ENCODE measurements at places on chromosomes 13 and 19.

DNA sequence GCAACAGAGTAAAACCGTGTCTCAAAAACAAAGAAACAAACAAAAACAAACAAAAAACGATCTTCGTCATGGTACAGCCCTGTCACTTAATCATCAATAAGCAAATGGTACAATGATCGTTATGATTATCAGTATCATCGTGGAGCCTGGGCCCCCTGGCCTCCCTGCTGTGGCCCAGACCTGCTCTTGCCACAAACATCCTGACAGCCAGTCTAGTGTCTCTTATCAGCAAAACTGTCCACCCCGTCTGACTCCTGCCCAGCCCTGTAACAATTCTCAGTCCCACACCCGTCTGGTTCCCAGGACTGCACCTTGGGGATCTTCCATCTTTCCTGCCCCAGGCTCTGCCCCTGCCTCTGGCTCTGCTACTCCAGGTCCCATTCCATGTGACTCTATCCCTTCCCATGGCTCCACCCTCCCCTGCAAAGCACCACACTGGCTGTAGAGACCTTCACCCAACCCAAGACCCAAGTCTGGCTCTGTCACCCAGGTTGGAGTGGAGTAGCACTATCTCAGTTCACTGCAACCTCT is 5.7 kb downstream of the ZNF653 start:
- DNase-seq: no peak

DNA sequence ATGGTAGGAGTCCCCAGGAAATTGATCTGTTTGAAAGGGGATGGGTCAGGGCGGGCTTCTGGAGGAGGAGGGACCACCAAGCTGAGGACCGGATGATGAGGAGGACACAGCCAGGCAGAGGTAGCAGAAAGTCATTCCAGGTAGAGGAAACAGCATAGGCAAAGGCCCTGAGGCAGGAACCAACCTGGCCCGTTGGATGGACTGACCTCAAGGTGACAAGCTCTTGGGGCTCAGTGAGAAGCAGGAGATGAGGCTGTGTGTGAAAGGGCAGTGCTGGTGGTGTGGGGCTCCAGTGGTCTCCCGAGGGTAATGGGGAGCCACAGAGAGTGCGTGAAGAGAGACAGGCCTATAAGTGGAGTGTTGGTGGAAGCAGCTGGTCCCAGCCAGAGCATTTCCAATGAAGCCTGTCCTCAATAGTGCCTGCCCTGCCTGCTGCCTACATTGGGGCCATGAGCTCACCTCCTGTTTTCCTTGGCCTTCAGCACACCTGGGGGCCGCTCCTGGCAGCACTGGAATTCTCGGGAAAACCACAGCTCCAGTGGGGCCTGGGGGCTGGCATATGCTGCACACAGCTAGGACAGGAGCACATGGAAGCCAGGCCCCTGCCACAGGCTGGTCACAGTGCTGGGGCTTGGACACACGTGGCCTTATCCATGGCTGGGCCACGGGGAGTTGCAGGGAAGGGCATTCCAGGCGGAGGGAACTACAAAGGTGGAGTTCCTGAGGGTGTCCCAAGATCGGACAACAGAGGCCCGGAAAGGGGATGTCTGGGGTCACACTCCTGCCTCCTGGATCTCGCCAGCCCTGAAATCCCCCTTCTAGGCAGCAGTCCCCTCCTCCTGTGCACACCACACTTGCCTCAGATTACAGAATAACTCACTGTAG is 2.3 kb upstream of the COMP start:
- no peak for DNase-seq

- no peak for DNase-seq
Observed at GRCh38 chr19:19347401-19348110, 26.9 kb downstream of the MAU2 start.

DNA sequence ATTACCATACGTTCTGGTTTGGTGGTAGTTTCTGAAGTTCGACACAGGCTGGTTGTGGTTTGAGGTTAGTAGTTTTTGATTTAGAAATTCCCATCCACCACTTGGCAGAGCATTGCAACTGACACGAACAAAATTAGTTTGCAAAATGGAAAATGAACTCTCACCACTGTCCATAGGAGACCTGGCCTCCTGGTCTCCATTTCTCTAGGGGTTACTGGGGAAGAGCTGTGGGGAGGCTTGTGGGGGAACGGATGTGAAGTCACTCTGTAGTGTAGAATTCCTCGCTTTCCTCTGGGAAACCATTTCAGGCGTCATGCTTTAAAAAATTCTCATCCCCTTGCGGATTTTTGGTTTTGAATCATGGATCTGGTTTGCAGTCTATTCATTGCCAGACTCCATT is 321.5 kb upstream of the MAB21L1 start:
- DNase-seq: no peak

GRCh38 chr13:44089452-44089851 is 209.7 kb downstream of the LACC1 start:
- DNase-seq: no peak

DNA sequence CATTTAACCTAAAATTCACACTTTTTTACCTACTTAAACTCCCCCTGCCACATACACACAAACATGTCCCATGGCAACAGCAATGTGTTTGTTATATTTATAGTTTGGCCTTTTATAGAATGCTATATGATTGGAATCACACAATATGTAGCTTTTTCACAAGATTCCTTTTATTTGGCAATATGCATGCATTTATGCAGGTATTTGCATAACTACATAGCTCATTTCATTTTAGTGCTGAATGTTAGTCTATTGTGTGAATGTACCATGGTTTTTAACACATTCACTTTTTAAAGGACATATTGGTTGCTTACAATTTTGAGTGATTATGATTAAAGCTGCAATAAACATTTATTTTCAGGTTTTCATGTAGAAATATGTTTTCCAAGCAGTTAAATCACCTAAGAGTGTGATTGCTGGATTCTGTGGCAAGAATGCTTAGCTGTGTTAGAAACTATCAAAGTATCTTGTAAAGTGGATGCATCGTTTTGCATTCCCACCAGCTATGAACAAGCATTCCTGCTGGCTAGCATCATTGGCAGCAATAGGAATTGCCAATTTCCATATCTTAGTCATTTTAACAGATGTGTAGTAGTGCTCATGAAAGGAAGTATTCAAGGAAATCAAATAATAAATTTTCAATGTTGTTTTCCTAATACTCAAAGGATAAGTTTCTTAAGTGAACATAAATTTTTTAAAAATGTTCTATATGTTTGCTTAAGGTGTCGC is 557.0 kb downstream of the SLITRK1 start:
- DNase-seq: no peak

GRCh38 chr19:40614622-40615411 is 13.6 kb downstream of the LTBP4 start:
- peak; percentile 25 for DNase-seq

DNA sequence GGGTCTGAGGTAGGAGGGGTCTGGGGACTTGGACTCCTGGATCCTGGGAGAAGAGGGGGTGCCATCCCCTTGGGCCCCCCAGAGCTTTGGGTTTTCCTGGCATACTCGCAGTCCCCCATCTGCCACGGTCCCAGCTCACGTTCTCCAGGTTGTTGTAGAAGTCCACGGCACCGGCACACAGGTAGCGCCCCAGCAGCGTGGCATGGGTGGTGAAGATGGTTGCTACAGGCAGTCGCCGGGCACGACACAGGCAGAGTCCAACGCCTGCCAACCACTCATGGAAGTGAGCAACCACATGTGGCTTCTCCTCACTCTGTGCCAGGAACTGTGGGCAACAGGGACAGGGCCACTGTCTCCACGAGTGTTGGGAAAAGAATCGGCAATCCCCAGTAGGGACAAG is 7.4 kb downstream of the GYS1 start:
- no peak for DNase-seq

DNA sequence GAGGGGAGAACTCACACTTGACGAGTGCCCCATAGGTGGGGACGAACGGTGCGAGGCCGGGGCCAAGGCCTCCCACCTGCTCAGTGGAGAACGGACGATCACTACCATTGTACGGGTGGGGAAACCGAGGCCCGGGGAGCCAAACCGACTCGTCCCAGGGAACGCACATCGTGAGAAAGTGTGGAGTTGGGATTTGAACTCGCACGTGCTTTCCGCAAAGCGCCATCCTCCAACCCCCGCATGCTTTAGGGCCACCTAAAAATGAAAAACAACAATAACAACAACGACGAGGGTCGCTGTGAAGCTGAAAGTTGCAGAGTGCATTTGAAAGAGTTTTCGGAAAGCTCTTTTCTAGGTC is 458 bp downstream of the ARHGEF1 start:
- no peak for DNase-seq

DNA sequence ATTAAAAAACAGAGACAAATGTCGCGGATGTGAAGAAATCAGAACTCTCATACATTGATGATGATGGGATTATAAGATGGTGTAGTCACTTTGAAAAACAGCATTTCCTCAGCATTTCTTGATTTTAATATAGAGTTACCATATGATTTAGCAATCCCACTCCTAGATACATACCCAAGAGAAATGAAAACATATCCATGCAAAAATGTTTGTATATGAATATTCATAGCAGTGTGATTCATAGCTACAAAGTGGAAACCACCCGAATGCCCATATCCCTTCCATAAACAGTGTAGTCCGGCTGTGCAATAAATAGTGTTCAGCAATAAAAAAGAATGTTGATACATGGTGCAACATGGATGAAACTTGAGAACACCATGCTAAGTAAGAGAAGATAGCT is 44.6 kb downstream of the DPY19L3 start:
- DNase-seq: no peak

DNA sequence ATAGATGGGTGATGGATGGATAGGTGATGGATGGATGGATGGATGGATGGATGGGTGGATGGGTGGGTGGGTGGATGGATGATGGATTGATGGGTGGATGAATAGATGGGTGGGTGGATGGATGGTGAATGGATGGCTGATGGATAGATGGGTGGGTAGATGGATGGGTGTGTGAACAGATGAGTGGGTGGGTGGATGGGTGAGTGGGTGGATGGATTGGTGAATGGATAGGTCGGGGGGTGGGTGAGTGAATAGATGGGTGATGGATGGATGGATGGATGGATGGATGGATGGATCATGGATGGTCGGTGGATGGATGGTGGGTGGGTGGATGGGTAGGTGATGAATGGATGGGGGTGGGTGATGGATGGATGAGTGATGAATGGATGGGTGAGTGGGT is 3.5 kb downstream of the SMIM24 start:
- no peak for DNase-seq

DNA sequence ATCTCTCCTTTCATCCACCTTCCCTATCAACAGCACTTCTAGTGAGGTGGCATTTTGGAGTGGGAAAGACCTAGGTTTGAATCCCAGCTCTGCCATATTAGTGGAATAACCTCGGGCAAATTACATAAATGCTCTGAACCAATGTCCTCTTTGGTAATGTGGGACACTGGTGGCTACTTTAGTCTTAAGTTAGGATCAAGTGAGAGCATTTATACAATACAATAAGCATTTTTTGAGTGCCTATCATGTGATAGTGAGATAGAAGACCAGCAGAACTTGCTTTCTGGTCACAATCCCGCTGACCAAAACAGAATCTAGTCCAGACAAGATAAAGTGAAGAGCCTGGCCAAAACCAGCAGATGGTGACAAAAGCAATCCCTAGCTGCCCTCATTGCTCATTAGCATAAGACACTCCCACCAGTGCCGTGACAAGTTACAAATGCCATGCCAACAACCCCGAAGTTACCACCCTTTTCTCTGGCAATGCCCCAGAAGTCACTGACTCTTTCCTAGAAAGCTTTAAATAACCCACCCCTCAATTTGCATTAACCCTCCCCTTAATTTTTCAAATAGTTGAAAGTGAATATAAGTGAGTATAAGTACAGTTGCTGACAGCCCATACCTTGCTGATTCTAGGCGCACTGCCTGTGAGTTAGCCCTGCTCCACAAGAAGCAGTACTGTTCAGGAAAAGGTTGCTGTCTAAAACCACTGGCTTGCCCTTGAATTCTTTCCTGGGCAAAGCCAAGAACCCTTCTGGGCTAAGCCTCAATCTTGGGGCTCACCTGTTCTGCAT is 28.9 kb upstream of the KPNA3 start:
- peak; percentile 77 for DNase-seq

DNA sequence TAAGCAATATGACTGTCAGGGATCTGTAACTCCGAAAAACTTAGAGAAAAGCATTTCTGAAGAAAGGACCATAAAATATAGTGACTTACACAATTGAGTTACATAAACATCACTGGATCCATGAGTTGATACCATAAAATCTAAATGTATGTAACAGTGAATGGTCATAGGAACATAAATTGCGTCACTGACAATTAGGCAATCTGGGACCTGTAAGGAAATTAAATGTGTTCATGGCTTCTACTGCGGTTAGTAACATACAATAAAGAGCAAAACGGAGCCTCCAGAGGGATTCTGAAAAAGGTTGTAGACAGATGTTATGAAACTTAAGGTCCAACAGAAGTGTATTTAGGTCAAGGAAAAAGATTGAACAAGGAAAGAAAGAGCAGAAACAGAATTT is 27.1 kb downstream of the POU4F1 start:
- no peak for DNase-seq

GRCh38 chr13:18946738-18947137 is 234.9 kb downstream of the TUBA3C start:
- DNase-seq: no peak

DNA sequence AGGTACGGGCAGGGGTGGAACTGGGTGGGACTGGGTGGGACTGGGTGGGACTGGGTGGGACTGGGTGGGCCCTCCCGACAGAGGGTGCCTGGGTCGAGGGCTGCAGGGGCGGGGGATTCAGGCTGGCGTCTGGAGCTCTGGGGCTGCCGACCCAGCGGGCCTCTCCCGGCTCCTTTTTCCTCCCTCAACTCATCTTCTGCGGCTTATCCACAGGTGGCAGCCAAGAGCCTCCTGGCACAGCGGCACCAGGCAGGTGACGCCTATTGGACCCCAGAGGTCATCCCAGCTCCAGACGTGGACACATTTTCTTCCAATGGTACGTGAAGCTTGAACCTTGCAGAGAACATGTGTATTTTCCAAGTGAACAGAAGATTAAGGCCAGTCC is 533 bp downstream of the ZNF544 start:
- no peak for DNase-seq

DNA sequence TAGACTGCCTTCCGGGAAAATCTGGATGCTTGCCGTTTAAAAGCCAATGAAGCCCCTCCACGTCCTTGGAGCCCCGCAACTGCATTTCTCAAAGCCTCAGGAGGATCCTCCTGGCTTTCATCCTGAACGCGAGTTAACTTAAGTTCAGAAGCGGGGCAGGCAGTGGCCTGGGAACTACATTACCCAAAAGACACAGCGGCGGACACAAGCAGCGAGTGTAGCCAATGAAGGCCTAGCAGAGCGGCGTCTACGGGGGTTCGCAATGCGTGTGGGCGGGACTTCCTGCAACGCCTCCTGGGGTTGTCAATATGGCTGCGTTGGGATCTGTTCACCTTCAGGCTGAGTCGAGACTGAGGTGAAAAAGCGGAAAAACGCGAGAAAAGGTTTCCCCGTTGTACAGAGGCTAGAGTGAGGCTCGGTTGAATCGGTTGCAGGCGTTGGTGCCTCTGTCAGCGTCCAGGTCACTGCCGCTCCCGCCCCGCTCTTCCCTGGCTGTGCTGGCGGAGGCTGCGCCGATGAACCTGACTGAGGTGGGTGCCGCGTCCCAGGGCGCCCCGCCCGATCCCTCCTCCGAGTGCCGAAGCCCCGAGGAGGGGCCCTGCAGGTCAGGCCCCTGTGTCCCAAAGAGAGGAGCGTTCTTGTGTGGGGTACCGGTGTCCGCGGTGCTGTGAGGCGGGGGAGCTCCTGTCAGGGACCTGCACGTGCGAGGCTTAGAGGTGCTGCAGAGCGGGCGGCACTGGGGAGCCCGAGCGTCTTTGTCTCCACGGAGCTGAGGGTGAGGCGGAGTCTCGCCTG is at the start of gene ZNF17:
Gene ZNF17, plus strand, starts transcription at position 285 of the 795 bp plus-strand sequence. CDS start 2,455 bp downstream, outside the sequence.
- DNase-seq: peak; percentile 94

Measured in trophoblast cell (in vitro differentiated cells and primary cell).